Activated effector memory CD4-positive, alpha-beta T cell treated with Interleukin-2 at 50 U/mL for 16 hours (primary cell): ENCODE measurements at places on chromosomes 16 and 17.

GRCh38 chr17:56675876-56676660 is 82.6 kb downstream of the NOG start:
- no peak for DNase-seq

- DNase-seq = peak; percentile 45
These were observed 101.6 kb downstream of the RAB11FIP4 start for GRCh38 chr17:31492880-31493655.

DNA sequence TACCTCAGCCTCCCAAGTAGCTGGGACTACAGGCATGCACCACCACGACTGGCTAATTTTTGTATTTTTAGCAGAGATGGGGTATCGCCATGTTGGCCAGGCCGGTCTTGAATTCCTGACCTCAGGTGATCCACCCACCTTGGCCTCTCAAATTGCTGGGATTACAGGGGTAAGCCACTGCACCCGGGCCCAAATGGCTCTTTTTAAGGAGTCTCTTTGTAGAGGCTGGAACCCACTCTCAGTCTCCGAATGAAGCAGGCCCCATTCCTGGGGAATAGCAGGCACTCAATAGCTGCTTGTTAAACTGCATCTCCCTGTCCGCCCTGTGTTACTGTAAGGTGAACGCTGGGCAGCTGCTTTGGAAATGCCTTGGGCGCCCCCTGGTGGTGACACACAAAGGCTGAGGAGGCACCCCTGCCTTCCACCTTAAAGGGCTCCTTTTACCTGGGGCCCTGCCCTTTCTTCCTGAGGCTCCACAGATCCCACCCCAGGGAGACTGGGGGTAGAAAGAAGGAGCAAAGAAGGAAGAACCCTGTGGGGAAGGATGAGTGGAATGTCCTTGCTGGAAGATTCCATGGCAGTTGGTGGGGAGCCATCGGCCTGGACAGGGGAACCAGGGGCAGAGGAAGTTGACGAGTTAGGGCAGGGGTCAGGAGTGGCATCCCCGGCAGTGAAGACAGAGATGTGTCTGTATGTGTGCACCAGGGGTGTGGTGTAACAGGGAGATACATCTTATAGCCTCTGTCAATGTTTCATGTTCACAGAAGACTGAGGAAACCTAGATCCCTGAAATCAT is 6.1 kb upstream of the SP2 start:
- DNase-seq = peak; percentile 80

DNA sequence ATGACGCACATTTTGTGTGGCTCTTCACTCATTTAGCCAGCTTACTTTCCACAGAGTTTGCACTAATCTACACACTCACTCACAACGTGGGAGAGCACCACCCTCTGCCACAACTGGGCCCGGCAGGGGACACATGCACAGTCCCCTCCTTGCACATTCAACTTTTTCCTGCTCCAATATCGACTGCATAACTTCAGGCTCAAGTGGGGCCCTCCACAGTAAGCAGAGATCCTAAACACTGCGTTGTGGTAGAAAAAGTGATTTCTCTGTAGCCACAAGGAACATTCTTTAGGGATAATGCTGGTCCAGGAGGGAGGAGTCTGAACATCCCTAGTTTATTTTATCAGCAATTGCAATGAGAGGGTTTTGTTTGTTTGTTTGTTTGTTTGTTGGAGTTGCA is 40.0 kb downstream of the MRPS23 start:
- DNase-seq = no peak

DNA sequence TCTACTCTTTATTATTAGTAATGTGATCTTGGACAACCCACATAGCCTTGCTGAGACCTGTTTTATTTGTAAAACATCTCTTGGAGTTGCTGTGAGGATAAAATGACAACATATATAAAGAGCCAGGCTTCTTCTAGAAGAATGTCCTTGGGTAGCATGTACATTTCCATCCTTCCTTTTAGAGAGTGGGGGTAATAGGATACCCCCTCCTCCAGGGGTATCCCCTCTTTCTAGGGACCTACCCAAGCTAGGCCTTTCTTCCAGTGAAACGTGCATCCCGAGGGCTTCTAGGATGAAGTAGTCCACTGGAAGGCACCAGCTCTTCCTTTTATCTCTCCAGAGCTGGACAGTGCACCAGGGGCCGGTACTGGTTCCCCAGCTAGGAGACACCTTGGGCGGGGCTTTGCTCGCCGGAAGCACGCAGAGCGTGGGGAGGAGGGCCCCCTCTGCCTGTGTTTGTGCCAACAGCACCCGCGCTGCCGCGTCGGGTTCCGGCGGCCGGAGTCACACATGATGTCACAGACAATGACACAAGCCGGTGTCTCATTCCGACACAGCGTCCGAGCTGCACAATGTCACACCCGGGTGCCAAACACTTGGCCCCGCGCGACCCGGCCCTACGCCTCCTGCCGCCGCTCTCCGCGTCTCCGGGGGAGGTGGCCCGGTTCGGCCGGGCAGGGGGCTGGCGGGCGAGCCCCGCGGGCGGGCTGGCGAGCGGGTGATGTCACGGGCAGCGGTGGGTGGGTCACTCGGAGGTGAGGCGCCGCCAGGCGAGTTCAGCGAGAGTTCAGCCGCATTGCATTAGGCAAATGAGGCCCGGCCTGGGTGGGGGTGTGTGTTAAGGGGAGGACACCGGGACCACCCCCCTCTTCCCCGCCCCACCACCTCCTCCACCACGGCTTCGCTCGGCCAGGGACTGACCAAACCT is 23.4 kb downstream of the GJD3 start:
- DNase-seq = peak; percentile 80

DNA sequence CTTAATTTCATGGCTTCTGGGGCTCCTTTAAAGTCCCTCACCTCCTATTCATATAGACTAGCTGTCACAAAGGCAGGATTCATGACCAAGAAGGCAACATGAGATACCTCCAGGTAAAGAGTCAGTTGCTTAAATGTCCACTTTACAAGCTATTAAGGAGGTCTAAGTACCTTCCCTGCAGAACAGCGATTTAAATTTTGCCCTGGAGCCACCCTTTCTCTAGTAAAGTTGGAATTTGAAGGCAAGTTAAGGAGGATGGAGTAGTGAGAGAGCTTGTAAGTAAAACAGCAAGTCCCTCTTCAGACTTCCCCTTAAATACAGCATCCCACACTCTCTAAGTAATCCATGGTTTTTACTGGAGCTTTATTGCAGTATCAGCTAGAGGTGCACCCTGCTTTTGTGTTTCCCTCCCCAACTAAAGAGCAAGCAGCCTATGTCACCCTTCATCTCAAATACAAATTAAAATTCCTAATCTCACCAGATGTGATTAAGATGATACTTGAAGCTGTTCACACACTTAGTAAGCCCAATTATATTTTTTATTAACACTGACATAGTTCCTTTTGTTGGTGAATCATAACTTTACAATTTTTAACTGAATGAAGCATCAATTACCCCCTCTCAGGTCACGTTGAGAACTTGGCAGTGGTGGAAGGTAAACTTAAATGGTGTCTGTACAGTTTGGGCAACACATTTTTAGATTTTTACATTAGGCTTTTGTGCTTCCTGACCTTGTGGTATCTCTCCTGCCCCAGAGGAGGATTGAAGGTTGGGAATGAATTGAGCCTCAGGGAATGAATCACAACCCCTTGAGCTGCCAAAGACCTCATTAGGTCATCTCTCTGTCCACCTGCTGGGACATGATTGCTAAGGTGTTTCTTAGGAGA is 108.9 kb downstream of the TANGO6 start:
- no peak for DNase-seq

GRCh38 chr17:9202532-9202931 is 181.2 kb downstream of the NTN1 start:
- DNase-seq = no peak

GRCh38 chr17:74919440-74920305 is 3.4 kb downstream of the USH1G start:
- no peak for DNase-seq

DNA sequence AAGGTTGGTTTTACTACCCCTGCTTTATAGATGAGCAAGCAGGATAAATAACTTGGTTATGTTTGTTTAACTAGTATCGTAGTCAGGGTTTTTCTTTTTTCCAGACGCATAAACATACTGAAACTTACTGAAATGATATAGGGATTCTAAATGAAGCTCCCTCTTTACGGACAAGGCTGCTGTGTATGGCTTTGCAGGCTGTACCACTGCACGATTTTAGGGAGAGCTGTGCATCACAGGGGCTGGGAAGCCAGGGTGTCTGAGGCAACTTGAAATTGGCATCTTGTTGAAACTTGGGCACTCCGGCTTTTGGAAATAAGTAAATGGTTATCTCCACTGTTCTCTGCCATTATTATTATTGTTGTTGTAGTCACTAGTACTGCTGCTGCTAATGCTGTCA is 218.1 kb upstream of the CDH8 start:
- DNase-seq = no peak

DNA sequence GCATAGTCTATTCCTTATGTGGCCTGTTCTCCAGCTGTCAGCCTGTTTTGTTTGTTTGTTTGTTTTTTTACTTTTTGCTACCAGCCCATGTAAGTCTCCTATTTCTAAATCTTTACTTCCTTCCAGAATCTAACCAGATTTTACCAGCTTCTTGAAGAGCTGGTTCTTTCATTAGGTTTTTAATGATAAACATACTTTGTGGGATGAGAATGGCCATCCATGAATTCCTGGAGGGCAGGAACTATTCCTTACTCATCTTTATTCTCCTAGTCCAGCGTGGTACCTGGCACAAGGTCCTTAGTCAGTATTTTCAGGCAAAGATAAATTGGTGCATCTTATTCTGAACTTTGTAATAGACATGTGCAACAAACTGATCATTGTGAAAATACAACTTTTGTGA is 17.3 kb downstream of the RSPRY1 start:
- DNase-seq = no peak
